ENCODE measurements at places on chromosomes 7 and 10. TPM values are rescaled to one million over a fixed set of nuclear protein-coding genes. Genes with fewer than 3 reads are reported as not detected.

GSTO2 gene
- total RNA-seq: 0.51 TPM

ITPRID1 gene
- total RNA-seq: not detected

HOXA6 gene
- total RNA-seq: 1.9 TPM

CRYGN gene
- total RNA-seq: not detected

CTTNBP2 gene
- 0.63 TPM for total RNA-seq

AVPI1 gene
- total RNA-seq: 5.3 TPM

PAX4 gene
- not detected for total RNA-seq

LDB3 gene
- total RNA-seq: not detected

FLNC gene
- total RNA-seq: 130 TPM

LMOD2 gene
- total RNA-seq: not detected

CYP3A7 gene
- total RNA-seq: not detected

ZCCHC24 gene
- 2.7 TPM for total RNA-seq

SPDYE11 gene
- not detected for total RNA-seq

KNDC1 gene
- total RNA-seq: not detected

JAZF1 gene
- 2.8 TPM for total RNA-seq

MALRD1 gene
- total RNA-seq: not detected

NPSR1 gene
- not detected for total RNA-seq

LEP gene
- not detected for total RNA-seq

ACHE gene
- 1.2 TPM for total RNA-seq

AQP1 gene
- 6.6 TPM for total RNA-seq

OPN1SW gene
- not detected for total RNA-seq

RAB11FIP2 gene
- 5.4 TPM for total RNA-seq

UBE2H gene
- 45.6 TPM for total RNA-seq

GJD4 gene
- total RNA-seq: not detected

ANXA8L1 gene
- not detected for total RNA-seq

FAM25A gene
- not detected for total RNA-seq

SLC29A3 gene
- total RNA-seq: 2.7 TPM
